Vagina (tissue), 2 donors: ENCODE measurements at places on chromosomes 12 and 14.

GRCh38 chr12:42933461-42934081 is 344.0 kb upstream of the PRICKLE1 start:
- DNase-seq = no peak

- no peak for DNase-seq
Measured at GRCh38 chr12:45343269-45344051, 127.6 kb downstream of the ANO6 start.

DNA sequence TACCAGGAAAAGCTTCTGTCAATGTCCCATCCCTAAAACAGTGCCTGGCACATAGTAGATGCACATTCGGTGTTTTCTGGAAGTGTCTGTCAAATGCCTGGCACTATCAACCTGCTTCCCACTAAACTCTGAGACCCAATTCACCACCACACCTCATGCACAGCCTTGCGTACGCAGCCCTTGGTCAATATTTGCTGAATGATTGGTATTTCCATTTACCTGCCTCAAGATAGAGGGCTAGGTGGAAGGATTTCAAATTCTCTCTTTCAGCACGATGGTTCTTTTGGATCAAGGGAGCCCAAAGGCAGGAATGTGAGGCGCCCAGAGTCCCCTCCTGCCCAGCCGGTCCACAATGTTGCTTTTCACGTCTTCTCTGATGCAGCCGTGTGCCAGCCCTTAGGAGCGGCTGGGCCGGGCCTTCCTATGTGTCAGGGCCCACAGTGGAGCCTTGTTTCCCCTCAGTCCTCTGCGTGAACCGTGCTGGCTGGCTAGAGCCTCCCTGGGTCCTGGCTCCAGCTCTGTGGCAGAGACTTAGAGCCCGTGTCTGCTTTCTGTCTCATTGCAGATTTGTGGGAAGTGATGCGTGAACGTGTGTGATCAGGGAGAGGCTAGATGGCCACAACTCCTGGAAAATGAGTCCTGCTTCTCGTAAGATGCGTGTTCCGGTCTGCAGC is 99.9 kb upstream of the RFLNA start:
- no peak for DNase-seq

- no peak for DNase-seq
Measured at GRCh38 chr14:89325299-89325883, 91.6 kb downstream of the FOXN3 start.

- no peak for DNase-seq
Measured at GRCh38 chr12:93594766-93595311, 22.4 kb downstream of the SOCS2 start.
